ENCODE measurements at places on chromosomes 4 and X.

- DNase-seq = peak; percentile 39
Measured at GRCh38 chrX:64894454-64895038, 81.7 kb downstream of the ZC4H2 start.

- DNase-seq = peak; percentile 98
Measured at GRCh38 chr4:83569987-83570386, 34.1 kb downstream of the GPAT3 start.

- DNase-seq = peak; percentile 64
Measured at GRCh38 chr4:5045097-5045496, 6.2 kb upstream of the STK32B start.

DNA sequence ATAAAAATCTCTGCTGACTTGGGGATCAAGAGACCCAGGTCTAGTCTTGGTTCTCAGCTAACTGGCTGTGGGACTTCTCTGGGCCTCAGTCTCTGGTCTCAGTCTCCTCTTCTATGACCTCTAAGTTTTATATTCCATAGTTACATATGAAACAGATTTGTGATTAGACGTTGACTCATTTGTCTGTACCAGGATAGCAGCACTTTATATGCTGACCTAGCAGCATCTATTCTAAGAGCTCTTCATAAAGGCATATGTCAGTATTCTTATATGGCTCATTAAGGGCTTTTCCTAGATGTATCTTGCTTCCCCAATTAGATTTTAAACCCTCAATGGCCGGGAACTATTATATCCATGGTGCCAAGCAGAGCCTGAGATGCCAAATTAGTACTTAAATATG, 12.7 kb downstream of the GRPR start:
- DNase-seq = no peak

DNA sequence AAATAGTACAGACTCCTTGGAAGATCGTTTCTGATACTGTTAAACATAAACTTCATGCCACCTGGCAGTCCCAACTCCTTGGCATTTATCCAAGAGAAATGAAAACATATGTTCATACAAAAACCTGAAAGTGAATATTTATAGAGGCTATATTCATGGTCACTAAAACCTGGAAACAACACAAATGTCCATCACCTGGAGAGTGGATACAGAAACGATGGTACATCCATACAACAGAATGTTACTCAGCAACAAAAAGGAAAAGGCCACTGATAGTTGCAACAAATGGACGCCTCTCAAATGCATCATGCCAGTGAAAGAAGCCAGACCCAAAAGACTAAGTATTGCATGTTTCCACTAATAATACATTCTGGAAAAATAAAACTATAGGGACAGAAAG, 34.0 kb upstream of the SORBS2 start:
- DNase-seq = no peak

- DNase-seq = no peak
Measured at GRCh38 chr4:46503739-46504138, 113.8 kb upstream of the GABRA2 start.

DNA sequence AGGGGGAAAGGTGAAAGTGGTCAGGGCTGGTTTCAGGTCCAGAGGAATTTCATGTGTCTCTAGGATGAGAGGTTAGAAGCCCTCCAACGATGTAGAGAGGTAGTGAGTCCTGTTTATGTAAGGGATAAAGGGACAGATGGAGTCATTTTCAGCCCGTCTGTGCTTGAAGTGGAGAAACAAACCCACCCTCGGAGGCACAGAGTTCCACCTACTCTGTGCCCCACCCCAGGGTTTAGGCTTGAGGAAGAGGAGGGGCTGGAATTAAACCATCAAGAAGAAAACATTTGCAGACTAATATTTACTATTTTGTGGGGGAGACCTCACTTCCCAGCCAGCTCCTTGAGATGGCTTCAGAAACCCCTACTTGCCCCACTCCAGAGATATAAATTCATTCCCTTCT, 868 bp upstream of the GNL3L start:
- no peak for DNase-seq

GRCh38 chr4:2534904-2535375, 1.5 kb upstream of the FAM193A start:
- peak; percentile 5 for DNase-seq

GRCh38 chr4:98406819-98407218, 145.6 kb downstream of the RAP1GDS1 start:
- DNase-seq = no peak

DNA sequence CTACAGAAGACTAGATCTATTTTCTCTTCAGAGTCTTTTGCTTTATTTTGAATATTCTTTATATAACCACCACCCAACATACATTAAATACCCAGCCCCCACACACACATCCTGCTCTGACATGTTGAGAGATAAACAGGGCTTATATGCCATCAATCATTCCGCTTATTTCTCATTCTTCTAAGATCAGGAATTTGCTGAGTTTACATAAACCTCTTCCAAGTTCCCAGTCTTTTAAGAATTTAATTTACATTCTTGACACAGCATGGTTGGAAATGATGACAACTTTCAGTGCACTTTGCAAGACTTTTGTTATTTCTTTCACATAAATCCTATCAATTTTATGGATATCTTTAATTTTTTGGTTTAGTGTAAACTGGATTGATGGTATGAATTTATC, 17.5 kb upstream of the RAB9B start:
- DNase-seq = no peak

DNA sequence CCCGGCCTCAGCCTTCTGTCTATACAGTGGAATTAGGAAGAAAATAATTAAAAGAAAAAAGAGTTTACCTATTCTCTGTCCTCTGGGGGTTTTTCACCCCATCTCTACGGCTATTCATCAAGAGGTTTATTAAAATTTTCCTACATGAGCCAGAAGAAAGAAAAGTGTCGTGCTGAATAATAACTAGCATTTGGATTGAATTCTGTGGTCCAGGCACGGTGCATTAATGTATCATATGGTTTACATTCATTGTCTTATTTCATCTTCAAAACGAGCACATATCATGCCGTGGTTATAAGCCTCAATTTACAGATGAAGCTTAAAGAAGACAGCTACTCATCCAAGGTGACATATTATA, 5.4 kb upstream of the NAA15 start:
- DNase-seq = no peak

DNA sequence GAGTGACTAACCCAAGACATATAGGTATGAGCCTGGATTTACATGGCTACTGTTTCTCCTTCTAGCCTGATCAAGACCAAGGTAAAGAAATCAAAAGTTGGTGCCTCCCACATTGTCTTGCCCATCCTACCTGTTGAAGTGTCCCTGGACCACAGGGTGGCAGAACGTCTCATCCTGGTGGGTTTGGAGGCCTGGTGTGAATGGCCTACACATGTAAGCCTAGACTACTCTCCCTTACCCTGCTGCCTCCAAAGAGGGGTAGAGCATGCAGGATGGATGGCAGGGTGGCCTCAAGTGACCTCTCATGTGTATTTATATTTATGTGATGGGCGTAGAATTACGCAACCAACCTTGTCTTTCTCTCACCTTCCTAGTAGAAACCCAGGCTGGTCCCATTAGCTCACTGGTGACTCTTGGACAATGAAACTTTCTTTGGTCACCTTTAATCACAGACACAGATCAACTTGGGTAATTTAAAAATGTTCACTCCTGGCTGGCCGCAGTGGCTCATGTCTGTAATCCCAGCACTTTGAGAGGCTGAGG, 73.3 kb upstream of the SOD3 start:
- DNase-seq = no peak

GRCh38 chr4:2292646-2293108, 30.8 kb upstream of the MXD4 start:
- DNase-seq = no peak

DNA sequence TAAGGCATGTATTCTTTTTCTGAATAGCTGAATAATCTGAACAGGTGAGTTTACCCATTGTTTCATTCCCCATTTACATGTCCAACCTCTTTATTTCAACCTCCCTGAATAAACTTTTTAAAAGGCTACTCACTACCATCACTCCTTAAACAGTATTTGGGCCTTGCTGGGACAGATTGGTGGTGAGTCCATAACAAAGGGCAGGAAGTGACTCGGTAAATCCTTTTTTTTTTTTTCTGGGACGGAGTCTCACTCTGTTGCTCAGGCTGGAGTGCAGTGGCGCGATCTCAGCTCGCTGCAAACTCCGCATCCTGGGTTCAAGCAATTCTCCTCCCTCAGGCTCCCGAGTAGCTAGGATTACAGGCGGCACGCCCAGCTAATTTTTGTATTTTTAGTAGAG, 23.4 kb upstream of the SEC24B start:
- DNase-seq = no peak

DNA sequence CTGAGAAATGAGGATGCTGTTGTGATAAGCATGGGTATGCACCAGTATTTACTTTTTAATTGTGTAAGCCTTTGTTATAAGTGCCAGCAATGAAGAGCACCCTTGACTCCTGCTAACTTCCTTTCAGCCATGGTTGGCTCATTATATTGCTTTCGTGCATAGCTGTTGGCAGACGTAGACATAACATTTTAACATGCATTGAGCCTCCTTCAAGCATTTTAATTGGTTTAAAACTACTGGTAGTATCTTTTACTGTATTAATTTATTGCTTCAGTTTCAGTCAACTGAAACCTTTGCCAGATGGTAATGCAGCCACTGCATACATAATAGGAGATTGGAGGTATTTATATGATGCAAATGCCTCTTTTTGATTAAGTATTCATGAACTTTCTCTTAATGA, 1285.4 kb downstream of the PCDH18 start:
- no peak for DNase-seq

- DNase-seq = no peak
Measured at GRCh38 chr4:158915683-158916241, 146.9 kb downstream of the FNIP2 start.

GRCh38 chr4:148834804-148835631, 392.8 kb upstream of the NR3C2 start:
- DNase-seq = peak; percentile 78

DNA sequence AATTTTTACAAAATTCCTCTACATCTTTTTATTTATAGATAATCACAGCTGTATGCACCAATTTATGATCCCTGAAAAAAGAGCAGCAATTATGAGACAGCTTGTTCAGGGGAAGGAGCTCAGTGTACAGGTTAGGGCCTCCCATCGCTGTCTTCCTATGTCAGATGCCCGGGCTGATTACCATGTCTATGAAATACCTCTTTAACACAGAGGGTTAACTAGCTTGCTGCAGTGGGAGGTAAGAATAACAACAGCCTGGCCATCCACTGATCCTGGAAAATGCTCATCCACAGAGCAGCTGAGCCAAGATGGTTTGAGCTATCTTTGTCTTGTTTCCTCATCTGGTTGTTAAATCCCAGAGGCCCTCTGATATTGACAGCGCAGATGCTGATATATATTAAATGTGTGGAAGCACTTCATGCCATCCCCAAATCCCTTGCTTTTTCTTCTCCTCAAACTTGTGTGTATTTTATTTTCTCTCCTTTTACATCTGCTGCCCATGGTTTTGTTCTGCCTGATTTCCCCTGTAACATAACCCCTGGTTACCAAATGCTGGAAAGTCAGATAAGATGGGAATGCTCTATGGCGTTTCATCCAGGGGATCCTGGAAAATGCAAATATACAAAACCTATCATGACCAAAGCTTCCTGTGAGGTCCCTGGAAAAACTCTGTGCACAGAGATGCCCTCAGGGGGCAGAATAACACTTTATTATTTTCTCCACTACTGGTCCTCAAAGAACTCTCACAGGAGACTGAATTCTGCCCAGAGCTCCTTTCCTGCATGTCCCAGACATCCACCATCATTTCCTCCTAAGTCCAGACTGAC, 85.8 kb upstream of the PUDP start:
- no peak for DNase-seq

- DNase-seq = no peak
Measured at GRCh38 chr4:159337041-159337440, 234.2 kb downstream of the RAPGEF2 start.

- DNase-seq = no peak
Measured at GRCh38 chr4:19051831-19052230, 1030.3 kb upstream of the LCORL start.

GRCh38 chr4:124483048-124483906, 229.3 kb downstream of the ANKRD50 start:
- DNase-seq = no peak

DNA sequence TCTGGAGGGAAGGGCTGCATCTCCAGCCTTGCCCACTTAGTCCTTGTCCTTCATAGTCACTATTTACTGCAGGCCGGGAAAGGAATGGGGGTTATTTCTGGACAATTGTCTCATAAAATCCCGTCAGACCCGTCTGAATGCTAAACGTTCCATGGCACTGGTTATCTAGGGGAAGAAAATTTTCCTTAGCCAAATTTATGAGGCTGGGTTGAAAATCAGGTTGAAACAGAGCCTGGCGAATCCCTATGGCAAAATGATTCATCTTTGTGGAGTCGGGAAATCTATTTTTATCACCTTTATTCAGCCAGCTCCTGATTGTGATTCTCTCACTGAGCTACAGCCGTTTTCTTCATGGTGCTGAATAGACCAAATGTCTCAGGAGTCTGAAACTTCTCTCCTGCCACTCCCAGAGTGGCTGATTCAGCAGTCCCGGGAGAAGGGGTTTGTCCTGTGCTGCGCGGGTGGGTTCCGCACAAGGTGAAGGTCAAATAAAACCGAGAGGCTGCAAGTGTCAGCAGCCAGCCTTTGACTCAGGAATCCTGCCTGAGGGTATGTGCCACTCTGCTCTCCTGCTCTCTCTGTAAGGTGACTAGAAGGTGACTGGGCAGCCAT, 1.0 kb downstream of the LIMCH1 start:
- no peak for DNase-seq

DNA sequence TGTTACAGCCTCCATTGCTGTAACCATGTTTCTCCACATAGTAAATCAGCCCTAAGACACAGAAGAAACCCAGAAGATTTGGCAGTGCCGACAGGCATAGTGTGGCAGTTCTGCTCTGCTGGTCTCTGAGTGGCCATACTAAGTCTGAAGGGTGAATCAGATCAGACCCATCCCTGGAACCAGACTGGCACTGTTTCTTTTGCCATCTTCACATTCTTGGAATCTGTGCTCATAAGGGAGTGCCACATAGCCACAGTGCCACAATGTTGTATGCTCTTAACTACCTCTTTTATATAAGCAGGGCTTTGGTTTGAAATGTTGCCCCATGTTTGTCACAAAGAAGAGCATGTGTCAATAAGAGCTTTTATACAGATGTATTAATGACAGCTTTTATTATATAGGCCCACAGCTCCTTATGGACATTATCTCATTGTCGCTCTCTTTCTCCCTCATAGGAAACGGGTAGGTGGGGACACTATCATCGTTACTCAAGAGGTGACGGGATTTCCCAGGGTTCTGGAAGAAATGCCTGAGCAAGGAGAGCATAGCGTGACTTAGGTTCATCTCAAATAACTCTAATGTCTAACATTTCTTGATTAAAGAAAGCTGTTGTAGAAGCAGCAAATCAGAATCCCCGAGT, 128.2 kb downstream of the CBR4 start:
- DNase-seq = peak; percentile 66

- no peak for DNase-seq
Measured at GRCh38 chr4:41141900-41142299, 72.4 kb downstream of the APBB2 start.

DNA sequence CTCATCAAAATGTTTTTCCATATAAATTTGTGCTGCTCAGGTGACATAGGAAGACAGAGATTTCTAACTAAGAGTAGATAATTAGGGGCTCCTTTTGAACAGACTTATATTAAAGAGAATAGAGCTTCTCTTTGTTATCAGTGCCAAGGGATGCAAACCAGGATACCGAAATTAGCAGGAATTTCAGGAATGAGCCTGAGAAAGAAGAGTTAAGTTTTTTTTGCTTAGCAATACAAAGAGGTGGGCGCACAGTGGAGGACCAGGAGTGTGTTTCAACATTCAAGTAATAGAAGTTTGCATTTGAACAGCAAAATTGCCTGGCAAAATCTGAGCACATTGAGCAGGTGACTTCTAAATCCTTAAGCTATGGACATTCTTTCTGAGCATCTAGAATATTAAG, 541.3 kb downstream of the GBA3 start:
- no peak for DNase-seq
